ENCODE measurements at places on chromosomes 4 and X. TPM values are rescaled to one million over a fixed set of nuclear protein-coding genes. Genes with fewer than 3 reads are reported as not detected.
A peak's percentile ranks its signal among the peaks of the same experiment; 100 is the strongest.

GRCh38 chrX:35800474-35800873 lies 2.3 kb downstream of the MAGEB16 start:
- DNase-seq: no peak

- no peak for DNase-seq
These were observed 160.9 kb downstream of the SMIM20 start for GRCh38 chr4:26074712-26075430.

DNA sequence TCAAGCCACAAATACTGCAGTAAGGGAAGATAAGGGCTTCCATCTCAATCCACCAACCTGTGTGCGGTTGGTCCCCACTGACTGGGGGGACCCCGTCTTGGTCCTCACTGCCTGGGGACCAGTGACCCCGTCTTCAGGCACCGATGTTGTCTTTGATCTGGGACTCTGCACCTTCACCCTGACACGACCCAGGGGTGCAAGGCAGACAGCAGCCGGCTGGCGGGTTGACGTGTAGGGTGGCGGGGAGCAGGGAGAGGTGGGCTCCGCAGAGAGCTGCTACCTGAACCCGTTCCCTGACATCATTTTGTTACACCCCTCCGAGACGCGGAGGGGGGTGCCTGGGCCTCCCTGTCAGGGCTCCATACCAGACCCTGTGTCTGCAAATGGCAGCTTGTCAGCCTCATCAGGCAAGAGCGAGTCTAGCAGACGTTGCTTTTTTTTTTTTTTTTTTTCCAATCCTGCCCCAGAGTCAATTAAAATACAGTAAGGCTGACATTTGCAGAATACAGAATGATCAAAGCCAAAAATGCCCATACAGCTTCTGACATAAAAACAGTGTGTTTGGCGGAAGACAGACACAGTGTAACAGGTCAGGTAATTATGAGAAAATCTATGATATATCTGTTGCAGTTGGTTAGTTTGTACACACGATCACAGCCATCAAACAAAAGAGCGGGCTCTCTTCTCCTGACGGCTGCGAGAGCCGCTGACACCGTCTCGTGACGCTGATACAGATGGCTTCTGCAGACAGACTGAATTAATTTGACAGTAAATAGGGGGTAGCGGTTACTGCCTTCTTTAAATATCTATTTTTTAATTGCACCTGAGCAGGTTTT lies 118.6 kb downstream of the CRLF2 start:
- no peak for DNase-seq

- no peak for DNase-seq
These were observed 58.0 kb upstream of the CHRDL1 start for GRCh38 chrX:110853610-110854009.

DNA sequence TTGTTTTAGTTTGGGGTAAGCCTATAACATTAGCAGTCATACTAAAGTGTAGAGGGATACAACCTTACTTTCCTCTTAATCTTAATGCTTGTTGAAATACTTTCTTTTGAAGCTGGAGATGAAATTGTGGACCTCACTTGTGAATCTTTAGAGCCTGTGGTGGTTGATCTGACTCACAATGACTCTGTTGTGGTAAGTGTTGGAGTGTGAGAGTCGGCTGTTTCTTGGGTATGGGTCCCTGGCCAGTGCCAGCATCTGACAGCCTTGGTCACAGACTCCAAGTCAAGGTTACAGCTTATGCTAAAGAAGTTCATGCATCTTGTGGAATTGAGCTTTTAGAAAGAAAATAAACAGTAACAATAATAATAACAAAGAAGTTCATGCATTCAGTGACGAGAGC lies 31.6 kb downstream of the RNF4 start:
- DNase-seq: no peak

DNA sequence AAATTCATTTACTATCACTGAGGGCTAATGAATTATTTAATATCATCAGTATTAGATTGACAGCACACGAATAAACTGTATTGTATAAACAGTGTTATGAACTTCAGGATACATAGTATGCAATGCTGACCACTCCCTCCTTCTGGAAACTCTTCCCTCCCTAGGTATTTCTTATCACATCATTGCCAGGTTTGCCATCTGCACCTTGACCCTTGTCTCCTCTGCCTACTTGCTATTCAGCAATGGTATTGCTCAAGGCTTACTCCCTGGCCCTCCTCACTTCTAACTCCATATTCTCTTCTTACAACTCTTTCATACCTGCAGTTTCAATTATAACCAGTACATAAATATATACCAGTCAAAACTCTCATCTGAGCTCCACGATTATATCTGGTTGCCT lies 38.9 kb downstream of the ATP8A1 start:
- DNase-seq: no peak

- no peak for DNase-seq
These were observed 139.5 kb downstream of the SH3KBP1 start for GRCh38 chrX:19747652-19748610.

DNA sequence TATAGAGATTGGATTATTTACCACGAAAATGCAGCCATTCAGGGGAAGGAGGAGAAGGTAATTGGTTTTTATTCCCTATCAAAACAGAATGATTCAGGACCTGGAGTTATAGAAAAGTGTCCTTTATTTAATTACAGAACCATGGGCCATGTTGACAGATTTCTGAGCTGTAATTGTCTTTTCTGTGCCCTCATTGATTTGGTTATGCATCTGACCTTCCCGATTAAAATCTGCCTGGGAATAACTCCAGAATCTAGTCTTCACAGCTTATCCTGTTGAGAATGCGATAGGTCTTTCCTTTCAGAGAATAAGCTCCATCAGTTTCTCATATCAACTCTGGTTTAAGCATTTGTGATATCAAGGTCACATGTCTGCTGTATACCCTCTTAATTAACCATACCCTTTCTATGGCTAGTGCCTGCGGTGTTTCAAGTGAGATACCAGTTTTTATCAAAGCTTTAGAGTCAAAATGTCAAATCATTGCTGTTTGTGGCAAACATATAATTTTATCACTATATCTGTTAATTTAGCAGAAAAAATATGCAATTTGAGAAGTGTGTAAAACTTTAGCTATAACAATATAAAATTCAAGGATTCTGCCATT lies 37.2 kb upstream of the ANK2 start:
- no peak for DNase-seq

GRCh38 chrX:2766906-2767305 lies 15.1 kb downstream of the XG start:
- DNase-seq: no peak

DNA sequence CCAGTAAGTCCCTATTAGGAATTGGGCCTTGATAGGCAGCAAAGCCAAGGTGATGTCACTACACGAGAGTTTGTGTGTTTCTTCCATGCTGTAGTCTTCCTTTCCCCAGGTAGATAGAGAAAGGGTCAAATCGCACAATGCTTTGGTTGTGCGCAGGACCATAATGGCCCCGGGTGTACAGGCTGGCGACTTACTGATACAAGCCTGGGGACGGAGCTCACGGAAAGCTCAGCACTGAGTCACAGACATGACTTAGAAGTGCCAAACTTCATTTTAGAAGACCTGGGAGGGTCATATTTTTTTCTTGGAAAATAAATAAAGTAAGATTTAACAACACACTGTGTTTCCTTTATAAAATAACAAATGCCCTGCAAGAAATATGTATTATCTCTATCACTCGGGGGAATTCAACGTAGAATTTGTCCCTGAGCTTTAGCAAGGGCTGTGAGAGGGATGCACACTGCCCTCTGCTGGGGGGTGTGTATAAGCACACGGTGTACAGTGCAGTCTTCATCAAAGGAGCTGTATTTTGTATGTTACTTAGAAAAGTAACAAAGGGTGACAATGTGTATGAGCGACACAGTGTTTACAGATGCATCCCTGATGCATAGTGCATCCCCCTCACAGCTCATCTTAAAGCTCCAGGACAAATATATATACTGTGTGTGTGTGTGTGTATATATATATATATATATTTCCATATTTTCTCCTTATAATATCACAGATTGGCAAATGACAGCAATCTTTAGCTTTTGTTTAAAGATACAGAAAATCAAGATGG lies 254.5 kb upstream of the VEGFC start:
- DNase-seq: peak; percentile 72

- no peak for DNase-seq
These were observed 131.5 kb downstream of the PRSS12 start for GRCh38 chr4:118221227-118221800.

Gene UGT8
- total RNA-seq: 24.0 TPM

Gene NDNF
- 1.6 TPM for total RNA-seq

Gene RHOXF2B
- total RNA-seq: not detected

Gene FAT4
- 5.0 TPM for total RNA-seq

Gene CXorf38
- total RNA-seq: 7.2 TPM

Gene NUP62CL
- 2.6 TPM for total RNA-seq

Gene SOX3
- total RNA-seq: 38.9 TPM

Gene SYTL5
- 0.38 TPM for total RNA-seq

Gene IQCM
- not detected for total RNA-seq

Measured in H1 (cell line).